ENCODE measurements at places on chromosomes 4 and X. TPM values are rescaled to one million over a fixed set of nuclear protein-coding genes. Genes with fewer than 3 reads are reported as not detected.

GRCh38 chrX:30865015-30865414 is 24.0 kb downstream of the TAB3 start:
- peak; percentile 25 for DNase-seq

DNA sequence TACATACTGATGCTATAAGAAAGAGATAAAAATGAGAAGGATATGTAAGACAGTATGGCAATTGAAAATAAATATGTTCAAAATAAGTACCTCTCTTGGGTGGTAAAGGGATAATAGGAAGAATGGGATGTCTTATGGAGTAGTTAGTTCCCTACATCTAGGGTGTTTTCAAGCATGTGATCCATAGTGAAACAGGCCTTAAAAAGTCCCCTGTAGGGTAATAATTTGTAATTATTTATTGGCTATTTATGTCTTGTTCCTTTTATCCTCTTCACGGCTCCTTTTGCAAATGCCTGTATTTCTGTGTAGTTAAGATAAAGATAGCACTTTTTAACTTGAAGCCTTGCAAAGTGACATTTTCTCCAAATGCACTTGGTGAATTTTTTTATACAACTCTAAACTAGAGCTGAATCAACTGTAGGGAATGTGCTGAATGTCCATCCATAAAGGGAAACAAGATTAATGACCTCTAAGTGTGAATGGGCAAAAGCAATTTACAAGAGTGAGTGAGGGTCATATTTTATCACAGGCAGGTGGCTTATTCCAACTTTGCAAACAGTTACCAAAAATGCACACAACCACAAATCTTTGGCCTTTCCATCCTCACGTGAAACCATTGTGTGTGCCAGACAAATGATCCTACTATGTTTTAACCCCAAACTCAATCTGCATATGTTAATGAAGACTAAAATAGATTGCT is 299.0 kb downstream of the KCNIP4 start:
- peak; percentile 47 for DNase-seq

DNA sequence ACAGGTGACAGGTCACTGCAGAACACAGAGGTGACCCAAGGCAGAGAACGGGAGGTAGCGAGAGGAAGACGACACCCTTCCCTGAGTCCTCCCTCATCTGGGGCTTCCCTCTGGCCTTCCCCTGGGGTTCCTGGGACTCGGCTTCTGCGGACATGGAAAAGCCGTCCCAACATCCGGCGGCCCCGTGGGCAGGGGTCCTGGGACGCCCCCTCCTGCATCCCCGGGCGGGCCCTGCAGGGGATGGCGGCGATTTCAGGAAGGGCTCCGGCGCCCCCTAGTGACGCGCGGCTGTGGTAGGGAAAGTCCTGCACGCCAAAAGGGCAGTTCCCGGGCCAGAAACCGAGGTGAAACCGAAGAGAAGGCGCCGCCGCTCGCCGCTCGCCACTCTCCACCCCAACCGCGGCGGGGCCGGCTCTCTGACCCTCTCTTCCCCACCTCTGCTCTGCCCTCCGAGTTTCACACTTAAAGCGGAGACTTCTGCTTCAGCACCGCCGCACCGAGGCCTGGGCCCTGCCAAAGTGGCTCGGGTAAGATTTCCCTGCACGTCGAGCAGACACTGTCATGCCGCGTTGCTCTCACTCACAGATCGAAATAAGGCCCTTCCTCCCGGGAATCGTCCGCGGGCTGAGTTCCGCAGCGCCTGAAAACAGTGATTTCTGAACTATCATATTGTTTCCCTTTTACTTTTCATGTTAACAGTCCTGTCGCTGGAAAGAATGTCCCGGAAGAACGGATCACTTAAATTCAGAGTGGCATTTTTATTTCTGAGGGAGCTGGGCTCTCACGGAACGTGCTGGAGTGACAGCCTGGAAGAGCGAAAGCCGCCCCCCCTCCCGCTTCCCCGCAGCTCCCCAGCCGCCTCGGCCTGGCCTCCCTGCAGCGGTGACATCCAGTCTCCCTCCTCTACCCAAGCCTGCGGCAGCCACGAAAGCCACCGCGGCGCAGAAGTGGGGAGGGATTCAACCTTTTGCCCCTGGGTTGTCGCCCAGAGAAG is 110.6 kb downstream of the DCTD start:
- DNase-seq: peak; percentile 52

- no peak for DNase-seq
Measured at GRCh38 chrX:65658229-65658628, 9.2 kb upstream of the MSN start.

DNA sequence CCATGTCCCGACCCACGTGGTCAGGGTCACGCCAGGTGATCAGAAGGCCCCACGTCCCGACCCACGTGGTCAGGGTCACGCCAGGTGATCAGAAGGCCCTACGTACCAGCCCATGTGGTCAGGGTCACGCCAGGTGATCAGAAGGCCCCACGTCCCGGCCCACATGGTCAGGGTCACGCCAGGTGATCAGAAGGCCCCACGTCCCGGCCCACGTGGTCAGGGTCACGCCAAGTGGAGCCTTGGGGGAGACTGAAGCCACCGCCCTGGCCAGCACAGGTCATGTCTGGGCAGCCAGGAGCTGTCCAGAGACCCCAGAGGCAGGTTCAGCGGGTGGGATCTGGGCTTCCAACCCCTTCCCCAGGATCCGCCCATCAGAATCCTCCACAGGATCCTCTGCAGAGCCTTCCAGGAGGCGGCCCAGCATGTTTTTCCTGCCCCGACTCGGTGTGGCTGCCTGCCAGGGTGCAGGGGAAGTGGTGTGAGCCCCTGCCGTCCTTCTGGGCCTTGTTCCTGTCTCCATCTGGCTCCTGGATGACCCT is 58.4 kb downstream of the FAM53A start:
- no peak for DNase-seq

GRCh38 chrX:69616457-69617203 is 717 bp downstream of the EDA start:
- DNase-seq: no peak

- DNase-seq: peak; percentile 25
Measured at GRCh38 chr4:150033901-150034300, 44.3 kb upstream of the DCLK2 start.

GRCh38 chrX:2512501-2512900 is 11.7 kb upstream of the DHRSX start:
- no peak for DNase-seq

GRCh38 chr4:186700746-186701145 is 22.9 kb downstream of the FAT1 start:
- no peak for DNase-seq

Gene RNF128
- total RNA-seq: not detected

Gene GPC3
- not detected for total RNA-seq

Gene USP38
- 20.3 TPM for total RNA-seq

Gene ABHD18
- 5.7 TPM for total RNA-seq

Gene GATA1
- not detected for total RNA-seq

Gene RAB40A
- total RNA-seq: not detected

Gene SAP30
- total RNA-seq: 80.4 TPM

Data from A172 (cell line).